ENCODE measurements at places on chromosomes 12 and 14.
A peak's percentile ranks its signal among the peaks of the same experiment; 100 is the strongest.

DNA sequence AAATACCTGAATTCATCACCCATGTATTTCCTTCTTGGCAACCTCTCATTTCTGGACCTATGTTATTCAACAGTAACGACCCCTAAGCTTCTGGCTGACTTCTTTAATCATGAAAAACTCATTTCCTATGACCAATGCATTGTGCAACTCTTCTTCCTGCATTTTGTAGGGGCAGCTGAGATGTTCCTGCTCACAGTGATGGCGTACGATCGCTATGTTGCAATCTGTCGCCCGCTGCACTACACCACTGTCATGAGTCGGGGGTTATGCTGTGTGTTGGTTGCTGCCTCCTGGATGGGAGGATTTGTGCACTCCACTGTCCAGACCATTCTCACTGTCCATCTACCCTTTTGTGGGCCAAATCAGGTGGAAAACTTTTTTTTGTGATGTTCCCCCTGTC, 356 bp downstream of the OR4Q2 start:
- DNase-seq: no peak

- no peak for DNase-seq
Measured at GRCh38 chr14:64159588-64159987, 134.6 kb downstream of the ESR2 start.

DNA sequence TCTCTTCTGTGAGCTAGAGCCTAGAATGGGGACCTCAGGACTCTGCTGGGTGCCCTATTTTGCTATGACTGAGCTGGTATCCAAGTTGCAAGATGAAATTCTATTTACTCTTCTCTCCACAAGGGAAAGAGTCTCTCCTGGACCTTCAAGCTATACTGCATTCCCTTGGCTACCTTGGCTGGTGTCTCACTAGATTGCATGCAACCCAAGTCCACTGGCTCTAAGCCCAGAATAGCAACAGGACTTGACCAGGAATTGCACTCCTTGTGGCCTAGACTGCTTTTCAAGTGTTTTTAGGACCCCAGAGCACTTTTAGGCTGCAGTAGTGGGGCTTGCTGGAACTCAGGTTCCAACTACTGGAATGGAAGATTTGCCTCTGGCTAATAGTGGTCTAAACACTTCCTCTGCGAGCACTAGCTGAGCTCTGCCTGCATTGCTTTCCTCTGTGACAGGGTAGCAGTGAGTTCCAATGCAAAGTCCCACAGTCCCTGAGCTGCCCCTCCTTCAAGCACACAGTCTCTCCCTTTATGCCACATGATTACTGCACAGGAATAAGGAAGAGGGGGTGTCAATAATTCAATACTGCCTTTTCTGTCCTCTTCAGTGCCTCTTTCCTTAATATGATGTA, 1009.1 kb upstream of the FLRT2 start:
- DNase-seq: no peak

DNA sequence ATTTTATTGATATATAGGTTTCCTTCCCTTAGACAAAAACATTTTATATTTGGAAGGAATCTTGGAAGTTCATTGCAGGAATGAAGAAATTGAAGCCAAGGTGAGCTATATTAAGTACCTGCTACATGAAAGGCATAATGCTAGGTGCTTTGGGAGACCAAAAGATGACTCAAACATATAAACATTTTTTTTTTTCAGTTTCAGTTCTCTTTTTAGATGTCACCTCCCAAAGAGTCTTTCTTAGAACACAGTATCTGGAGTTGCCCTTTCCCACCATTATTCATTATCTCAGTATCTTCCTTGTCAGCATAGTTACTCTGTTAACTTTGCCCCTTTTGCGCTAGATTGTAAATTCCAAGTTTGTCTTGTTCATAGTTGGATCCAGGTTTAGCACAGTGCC, 1.1 kb downstream of the LIN52 start:
- DNase-seq: no peak

GRCh38 chr14:27096091-27096490, 498.3 kb upstream of the NOVA1 start:
- no peak for DNase-seq

- DNase-seq: peak; percentile 75
Measured at GRCh38 chr14:96204151-96205058, at the start of gene BDKRB2. TSS of gene BDKRB2 (plus strand) at chr14:96204839. CDS start at chr14:96237108, 32,269 bp downstream.

GRCh38 chr12:107057071-107057834, 36.1 kb downstream of the CRY1 start:
- no peak for DNase-seq

DNA sequence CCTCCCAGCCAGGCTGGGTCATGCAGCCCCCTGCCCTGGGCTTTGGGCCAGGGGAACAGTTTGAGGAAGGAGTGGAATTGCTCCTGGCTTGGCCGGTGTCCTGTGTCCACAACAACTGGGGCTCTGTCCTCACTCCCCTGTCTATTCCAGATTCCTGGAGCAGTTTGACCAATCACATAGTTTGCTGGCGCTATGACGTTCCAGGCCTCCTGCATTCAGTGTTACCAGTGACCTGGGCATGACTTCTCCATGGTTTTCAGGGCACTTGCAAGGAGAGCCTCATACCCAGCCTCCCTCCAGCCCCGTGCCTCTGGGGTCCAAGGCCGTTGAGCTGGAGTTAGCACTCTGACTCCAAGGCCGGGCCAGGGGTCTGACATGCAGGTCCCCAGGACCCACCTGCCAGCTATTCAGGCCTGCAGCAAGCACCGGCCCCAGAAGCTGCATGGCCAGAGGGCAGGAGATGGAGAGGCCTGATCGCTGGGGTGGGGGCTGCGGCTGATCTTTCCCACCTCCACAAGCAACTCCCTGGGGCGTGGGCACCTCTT, 34.2 kb downstream of the ISCA2 start:
- DNase-seq: no peak

GRCh38 chr14:94244182-94244581, 48.9 kb downstream of the SERPINA10 start:
- DNase-seq: no peak

DNA sequence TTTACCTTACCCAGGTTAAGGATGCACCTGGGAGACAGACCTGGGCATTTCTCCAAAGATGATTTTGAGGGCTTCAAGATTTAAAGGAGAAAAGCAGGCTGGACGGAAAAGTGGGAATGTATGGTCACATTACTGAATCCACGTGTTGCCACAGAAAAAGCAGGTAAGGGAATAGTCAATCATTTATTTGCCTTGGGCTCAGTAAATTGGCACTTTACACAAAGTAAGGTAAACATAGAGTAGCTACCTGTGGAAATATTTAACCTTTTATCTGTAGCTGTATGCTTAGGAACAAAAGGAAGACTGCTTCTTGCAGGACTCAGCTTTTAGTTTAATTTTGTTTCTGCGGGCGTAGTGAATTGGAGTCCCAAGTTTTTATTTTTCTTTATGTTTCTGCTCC, 153.3 kb downstream of the SLCO1B3 start:
- DNase-seq: no peak

DNA sequence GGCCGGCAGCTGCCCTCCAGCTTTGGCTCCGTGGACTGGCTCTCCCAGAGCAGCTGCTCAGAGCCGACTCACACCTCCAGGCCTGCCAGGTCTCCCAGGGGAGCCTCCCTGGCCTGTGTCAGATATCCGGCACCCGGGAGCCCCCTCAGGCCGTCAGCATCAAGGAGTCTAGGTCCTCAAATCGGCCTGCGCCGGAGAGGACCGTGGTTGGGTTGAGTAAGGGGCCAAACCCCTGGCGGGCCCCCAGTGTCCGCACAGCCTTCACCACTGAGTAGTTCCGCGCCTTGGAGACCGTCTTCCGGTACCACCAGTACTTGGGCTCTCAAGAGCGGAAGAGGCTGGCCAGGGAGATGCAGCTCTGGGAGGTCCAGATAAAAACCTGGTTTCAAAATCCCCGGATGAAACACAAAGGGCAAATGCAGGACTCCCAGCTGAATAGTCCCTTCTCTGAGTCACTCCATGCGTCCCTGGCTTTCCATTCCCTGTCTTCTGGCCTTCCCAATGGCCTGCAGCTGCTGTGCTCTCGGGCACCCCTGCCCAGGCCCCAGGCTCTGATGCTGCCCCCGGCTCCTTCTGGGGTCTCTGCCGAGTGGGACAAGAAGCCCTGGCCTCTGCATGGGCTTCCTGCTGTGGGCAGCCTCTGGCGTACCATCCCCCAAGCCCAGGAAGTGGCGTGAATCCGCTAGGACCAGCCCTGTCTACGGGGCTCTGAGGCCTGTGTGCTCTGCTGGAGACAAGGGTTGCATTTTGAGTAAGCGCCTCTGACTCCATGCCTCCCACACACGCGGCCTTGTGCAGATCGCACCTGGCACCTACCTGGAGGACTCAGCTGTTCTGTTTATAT, 245.1 kb upstream of the ATXN7L3B start:
- DNase-seq: no peak

DNA sequence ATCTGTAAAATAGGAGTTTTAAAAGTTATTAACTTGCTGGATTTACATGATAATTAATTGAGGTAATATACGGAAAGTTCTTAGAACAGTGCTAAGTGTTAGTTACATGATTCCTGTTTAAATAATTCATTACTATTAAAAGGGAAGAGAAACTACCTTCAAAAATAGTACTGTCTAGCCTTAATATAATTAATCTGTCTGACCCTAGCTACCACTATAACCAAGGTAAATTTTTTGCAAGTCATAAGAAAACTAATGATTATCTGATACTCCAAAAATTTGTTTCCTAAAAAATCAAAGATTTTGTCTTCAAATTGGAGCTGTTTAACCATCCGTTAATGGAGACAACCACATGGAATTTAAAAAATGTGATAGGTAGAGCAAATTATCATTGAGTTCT, 294.3 kb upstream of the FBXO33 start:
- no peak for DNase-seq

- DNase-seq: no peak
Measured at GRCh38 chr12:132363661-132364347, 34.4 kb upstream of the GALNT9 start.

GRCh38 chr12:124756166-124756565, 107.5 kb downstream of the SCARB1 start:
- DNase-seq: no peak

DNA sequence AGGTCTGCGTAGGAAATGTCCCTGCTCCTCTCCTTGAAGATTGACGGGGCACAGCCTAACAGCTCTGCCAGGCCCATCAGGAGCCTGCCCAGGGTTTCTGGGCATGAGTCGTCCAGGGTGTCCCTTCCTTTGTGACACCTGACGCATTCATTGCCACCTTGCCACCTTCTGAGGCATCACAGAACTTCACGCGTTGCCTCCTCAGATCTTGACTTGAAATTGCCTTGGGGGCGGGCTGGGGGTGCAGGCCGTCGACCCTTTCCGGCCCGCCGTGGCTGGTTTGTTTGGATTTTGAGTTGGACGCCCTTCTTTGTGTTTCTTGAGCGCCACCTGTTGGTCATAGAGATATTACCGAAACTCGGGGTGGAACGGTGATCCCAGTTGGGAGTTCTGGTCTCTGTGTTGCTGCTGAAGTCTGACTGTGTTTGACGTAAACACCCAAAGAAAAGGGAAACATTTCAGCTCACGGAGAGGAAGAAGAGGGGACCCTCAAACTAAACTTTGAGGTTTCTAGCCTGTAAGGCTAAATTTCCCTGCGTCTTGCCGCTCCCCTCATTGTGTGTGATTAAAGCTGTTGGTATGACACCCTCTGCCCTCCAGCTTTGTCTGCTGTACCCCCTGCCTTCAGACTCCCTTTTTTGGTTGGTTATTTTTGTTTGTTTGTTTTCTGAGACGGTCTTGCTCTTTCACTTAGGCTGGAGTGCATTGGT, 44.6 kb downstream of the MLXIP start:
- no peak for DNase-seq

DNA sequence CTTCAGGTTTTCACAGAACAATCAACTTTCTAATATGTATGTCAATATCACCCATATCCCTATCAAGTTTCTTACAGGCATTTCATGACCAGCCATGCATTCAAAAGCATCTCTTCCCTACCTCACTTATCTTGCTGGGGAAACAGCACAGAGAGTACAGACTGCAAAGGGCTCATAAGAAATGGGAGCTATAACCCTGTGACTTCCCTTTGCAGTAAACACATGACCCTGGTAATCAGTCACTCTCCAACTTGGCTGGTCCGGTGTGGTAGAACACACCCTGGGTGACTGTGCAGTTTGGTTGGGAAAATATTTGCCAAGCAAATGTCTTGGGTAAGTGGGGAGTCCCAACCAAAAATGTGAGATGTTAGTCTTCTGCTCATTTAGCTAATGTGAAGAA, 49.4 kb upstream of the TMCC3 start:
- no peak for DNase-seq

GRCh38 chr14:74368026-74368425, 19.8 kb downstream of the VRTN start:
- no peak for DNase-seq

DNA sequence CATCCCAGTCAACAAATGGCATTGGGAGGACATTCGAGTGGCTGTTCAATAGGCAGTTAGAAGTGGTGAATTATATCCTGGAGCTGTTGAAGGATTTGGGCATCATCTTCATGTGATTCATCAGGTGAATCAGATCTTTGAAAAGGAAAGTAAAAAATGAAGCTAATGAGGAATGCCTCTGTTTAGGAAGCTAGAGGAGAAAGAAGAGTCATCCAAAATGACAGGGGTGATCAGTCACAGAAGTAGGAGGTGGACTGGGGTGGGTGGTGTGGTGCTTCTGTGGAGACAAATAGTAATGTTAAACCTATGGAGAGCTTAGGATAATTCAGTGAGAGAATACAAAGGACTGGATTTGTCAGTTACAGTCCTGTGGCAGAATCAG, 32.7 kb downstream of the DIP2B start:
- no peak for DNase-seq

DNA sequence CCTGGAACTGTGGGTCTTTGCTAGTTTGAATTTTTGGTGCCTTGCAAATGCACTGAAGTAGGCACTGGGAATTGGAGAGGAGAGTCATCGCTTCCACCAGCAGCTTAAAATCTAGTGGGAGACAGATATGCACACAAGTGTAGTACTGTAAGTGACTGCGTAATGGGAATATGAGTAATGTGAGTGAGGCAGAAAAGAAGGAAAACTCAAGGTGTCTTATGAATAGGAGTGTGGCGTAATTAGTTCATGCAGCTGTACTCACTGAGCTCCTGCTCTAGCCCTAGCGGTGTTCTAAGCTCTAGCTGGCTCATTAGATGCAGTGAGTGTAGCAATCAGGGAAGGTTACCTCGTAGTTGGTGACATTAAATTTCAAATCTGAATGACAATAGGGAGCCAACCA, 2.8 kb downstream of the TCP11L2 start:
- no peak for DNase-seq

DNA sequence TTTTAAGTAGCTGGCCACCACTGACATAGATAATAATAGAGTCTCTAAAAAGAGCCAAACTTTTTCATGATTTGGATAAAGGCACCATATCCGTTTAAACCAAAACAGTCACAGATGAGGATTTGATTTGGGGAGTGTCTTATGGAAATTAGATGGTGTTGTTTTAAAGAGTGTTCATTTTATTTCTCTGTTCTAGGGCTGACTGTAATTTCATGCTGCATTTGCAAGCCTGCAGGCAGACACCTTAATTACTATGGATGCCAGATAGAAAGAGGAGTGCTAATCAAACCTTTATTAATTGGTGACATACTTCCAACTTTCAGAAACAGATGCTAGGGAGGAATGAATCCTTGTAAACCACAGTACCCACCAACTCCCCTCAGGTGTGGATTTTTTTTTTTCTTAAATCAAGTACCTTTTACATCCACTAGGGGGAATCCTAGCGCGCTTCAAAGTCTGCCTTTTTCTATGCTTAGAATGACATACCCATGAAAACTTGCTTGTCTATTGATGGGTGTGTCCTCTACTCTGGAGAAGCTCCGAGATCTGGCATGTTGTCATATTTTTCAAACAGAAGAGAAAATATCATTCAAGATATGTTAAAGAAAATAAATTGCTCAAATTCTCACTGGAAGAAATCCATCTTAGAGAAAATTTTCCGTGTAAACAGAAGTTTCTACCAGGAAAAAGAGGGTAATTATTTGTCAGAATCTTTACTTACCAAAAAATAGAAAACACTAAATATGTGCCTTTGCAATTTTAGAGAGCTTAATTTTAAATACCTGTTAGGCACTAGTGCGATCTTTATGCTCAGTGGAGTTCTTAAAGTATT, 14.2 kb upstream of the PLXNC1 start:
- DNase-seq: no peak
